T-helper 2 cell (primary cell): ENCODE measurements at places on chromosomes 7 and 10.

- no peak for DNase-seq
Observed at GRCh38 chr7:12089951-12090756, 120.9 kb upstream of the TMEM106B start.

- no peak for DNase-seq
Observed at GRCh38 chr7:151869455-151869854, 7.5 kb downstream of the PRKAG2 start.

DNA sequence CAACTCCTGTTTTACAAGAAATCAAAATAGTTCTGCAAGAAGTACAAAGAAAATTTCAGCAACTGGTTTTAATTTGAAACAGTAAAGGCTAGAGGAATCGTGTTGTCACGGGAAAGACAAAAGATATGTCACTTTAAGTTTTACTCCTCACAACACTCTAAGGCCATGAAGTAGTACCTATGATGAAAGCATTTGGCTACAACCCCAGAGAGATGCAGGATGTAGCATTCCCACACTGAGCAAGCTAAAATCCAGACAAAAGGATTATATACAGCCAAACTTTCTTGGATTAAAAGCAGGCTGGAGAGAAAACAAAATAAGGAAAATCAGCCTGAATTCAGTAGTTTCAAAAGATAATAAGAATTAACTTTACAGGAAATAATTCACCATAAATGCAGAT is 245.5 kb upstream of the STEAP1 start:
- no peak for DNase-seq

DNA sequence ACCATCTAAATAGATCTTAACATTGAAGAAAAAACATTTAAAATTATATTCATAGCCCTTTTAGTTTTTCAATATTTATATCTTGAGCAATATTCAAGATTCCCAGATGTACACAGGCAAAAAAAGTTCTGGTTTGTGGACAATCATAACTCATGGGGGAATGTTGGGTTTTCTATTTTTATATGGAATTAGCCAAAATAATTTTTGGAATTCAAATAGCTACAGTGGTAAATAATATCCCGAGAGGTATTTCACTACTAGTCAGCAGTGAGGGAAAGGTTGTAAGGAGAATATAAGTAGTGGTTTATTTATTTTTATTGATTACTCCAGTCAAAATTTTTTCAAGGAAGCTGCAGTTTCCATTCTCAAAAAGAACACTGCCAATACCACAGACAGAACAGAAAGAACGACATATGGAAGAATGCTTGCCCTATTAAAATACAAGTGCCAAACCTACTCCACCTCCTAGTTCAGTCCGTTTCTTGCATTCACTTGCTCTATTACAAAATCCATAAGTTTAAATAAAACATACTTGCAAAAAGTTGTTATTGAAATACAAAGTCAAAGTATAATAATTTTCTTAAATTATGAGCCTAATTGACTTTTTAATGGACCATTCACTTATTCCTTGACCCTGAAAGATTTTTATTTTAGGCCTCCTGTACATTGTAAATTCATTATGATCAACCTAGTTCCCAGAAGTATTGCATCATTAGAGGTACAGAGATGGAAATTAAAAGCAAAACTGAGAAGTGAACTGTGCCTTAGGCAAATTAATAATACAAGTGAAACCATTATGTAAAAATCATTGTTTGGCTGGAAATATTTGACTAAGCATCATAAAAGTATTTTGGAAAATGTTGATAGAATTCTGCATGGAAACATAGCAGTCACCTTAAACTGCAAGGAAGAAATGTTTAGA is 533.2 kb downstream of the PARD3 start:
- DNase-seq = no peak

DNA sequence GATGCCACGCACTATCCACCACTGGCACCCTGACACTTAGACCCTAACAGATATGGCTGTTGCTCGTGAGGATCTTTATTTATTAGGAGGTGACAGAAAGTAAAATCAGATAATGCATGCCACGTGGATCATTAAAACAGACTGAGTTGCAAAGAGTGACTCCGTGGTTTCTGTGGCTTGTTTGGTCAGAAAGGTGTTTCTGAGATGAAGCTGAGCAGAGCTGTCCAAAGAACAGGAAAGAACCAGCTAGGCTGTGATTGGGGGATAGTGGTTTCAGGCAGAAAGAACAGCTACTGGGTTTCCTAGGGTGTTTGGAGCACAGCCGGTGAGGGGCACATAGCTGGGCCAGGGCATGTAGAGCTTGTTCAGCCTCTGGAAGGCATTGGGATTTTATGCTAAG is 34.4 kb downstream of the CSGALNACT2 start:
- DNase-seq = no peak

DNA sequence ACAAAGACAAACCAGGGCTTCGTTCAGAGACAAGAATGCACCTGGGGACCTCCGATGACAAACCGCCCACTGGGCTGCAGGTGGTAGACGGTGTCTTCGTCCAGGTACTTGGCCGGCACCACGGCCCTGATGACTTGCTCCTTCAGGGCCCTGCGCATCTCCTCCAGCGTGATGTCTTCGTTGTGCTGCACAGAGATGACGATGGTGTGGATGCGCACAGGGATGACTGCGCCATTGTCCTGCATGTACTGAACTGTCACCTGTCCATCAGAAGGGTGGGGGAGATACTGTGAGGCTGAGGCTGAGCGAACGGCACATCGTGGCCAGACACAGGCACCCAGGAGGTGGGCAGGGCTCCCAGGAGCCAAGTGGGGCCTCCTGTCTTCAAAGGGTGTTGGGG is 13.1 kb downstream of the MAT1A start:
- no peak for DNase-seq

DNA sequence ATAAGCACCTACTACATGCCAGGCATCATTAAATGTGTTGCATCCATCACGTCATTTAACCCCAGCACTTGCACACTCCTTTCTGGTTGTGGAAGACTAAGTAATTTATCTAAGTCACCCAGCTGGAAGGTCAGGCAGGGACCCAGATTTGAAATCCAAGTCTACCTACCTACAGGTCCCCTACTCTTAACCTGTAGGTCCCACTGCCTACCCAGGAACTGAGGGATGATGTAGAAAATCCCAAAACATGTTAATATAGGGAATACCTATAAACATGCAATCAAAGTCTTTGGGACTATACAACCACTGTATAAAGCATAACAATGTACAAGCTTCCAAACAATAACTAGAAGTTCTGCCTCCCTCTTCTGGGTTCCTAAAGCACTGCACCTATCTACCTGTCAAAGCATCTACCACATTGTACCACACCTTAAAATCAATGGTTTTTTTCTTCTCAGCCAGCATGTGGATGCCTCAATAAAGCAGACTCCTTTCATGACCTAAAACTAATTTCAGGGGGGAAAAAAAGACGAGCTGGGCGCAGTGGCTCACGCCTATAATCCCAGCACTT is 5.6 kb downstream of the IL6 start:
- no peak for DNase-seq

DNA sequence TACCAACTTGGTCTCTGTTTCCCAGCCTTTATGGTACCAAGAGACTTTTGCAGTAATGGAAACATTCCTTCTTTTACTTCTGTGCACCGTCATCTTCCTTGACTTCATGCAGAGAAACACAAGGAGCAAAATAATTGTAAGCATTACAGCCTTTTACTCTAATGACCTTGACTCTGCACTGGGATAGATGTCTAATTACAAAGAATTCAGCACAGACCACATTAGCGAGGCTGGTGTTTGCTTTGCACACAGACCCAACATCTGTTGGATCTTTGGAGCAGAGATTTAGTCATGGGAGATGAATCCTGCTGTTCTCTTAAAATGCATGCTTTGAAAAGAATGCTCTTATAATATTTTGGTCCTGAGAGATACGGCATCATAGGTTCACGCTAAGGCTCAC is 261.6 kb downstream of the TWIST1 start:
- DNase-seq = no peak
